CD4-positive, alpha-beta memory T cell (primary cell): ENCODE measurements at places on chromosomes 2 and 18. TPM values are rescaled to one million over a fixed set of nuclear protein-coding genes. Genes with fewer than 3 reads are reported as not detected.

Gene NOL4
- not detected for total RNA-seq

Gene RNF125
- 40.3 TPM for total RNA-seq

Gene GKN1
- not detected for total RNA-seq

Gene SLC5A7
- total RNA-seq = not detected

Gene SERPINB4
- total RNA-seq = not detected

Gene TMEM163
- not detected for total RNA-seq

Gene WDR54
- 36.3 TPM for total RNA-seq

Gene EIPR1
- total RNA-seq = 20.4 TPM

Gene HOXD10
- total RNA-seq = not detected

Gene CROCC2
- total RNA-seq = not detected

Gene RESP18
- not detected for total RNA-seq

Gene ARHGAP28
- total RNA-seq = not detected

Gene ACMSD
- not detected for total RNA-seq

Gene GATA6
- not detected for total RNA-seq

Gene LYG1
- total RNA-seq = 3.3 TPM

Gene COL6A3
- 1.5 TPM for total RNA-seq

Gene RGPD4
- 0.09 TPM for total RNA-seq

Gene FABP1
- not detected for total RNA-seq

Gene GKN2
- total RNA-seq = not detected

Gene SERPINB12
- not detected for total RNA-seq

Gene CPO
- not detected for total RNA-seq

Gene SATB2
- 0.06 TPM for total RNA-seq

Gene ROCK1
- total RNA-seq = 80.7 TPM

Gene POTEJ
- total RNA-seq = not detected

Gene ASB18
- not detected for total RNA-seq

Gene EPAS1
- 2.3 TPM for total RNA-seq

Gene CD8A
- 1.9 TPM for total RNA-seq

Gene LYG2
- total RNA-seq = not detected

Gene RAX
- total RNA-seq = not detected

Gene SIX3
- not detected for total RNA-seq

Gene CSRNP3
- total RNA-seq = not detected

Gene KCNF1
- not detected for total RNA-seq

Gene SERPINB3
- not detected for total RNA-seq

Gene SERPINB13
- not detected for total RNA-seq

Gene MYO5B
- not detected for total RNA-seq

Gene CCDC178
- total RNA-seq = not detected

Gene MYL1
- not detected for total RNA-seq

Gene AGAP1
- 2.9 TPM for total RNA-seq

Gene MEIS1
- total RNA-seq = not detected

Gene UBXN4
- 116 TPM for total RNA-seq

Gene DES
- total RNA-seq = not detected

Gene TRIM43
- not detected for total RNA-seq

Gene MYO7B
- total RNA-seq = not detected

Gene SMAD2
- total RNA-seq = 131 TPM

Gene PARD3B
- 1.3 TPM for total RNA-seq
